ENCODE measurements at places on chromosomes 6 and 20.

GRCh38 chr20:2900845-2901592, 27.7 kb downstream of the PTPRA start:
- DNase-seq, result no peak

- no peak for DNase-seq
These were observed 27.8 kb downstream of the CLIC5 start for GRCh38 chr6:45987856-45988255.

- no peak for DNase-seq
These were observed 1.4 kb upstream of the BTN3A1 start for GRCh38 chr6:26400626-26401025.

DNA sequence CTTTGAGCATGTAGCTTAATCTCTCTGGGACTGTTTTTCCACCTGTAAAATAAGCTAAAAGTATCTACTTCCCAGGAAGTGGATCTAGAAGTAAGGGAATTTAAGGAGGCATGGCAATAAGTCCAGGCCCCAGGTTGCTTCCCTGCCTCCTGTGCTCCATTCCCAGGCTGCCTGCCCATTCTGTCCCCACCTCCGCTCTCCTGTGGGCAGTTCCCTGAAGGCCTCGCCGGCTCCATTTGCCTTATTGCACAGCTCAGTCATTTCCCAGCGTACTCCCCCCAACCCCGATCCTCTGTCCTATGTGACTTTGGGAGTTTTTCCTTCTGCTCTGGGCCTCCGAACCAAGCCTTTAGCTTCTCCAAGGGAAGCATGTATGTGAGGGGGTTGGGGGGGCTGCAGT, 4.6 kb downstream of the SLC29A1 start:
- no peak for DNase-seq

- no peak for DNase-seq
These were observed 51.2 kb downstream of the CHD6 start for GRCh38 chr20:41566896-41567527.

- DNase-seq, result no peak
These were observed 142.4 kb downstream of the FNDC1 start for GRCh38 chr6:159311618-159312017.

- DNase-seq, result no peak
These were observed 273.6 kb downstream of the PACRG start for GRCh38 chr6:163001330-163001729.

- no peak for DNase-seq
These were observed 363.3 kb downstream of the SMOC2 start for GRCh38 chr6:168804331-168804730.

GRCh38 chr20:44805335-44805978, 4.9 kb downstream of the RIMS4 start:
- no peak for DNase-seq

GRCh38 chr20:63316502-63316921, 23.5 kb downstream of the COL20A1 start:
- DNase-seq, result no peak

DNA sequence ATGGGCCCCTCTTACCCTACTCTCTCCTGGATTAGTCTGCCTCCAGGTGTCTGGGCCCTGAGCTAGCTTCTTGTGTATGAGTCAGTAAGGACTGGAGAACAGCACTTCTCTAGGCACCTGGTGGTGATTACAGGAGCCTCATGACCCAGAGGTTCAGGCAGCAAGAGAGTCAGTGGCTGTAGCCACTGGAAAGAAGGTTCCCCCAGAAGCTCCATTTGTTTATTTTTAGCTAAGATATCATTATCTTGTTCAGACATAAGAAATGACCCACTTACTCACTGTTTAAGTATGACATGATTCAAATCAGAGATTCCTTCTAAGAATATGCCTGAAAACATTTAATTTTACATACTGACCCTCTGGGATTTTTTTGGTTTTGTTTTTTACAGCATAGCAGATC, 23.6 kb upstream of the SLC4A11 start:
- no peak for DNase-seq

- DNase-seq, result no peak
These were observed 172.9 kb upstream of the CDYL start for GRCh38 chr6:4603291-4603690.

- DNase-seq, result no peak
These were observed 4.2 kb upstream of the TFAP2A start for GRCh38 chr6:10418862-10419748.

GRCh38 chr6:36235309-36235708, 34.6 kb upstream of the PNPLA1 start:
- no peak for DNase-seq

- DNase-seq, result no peak
These were observed 32.5 kb downstream of the HLA-DPB1 start for GRCh38 chr6:33108307-33108706.

- DNase-seq, result no peak
These were observed 5.6 kb upstream of the CHD6 start for GRCh38 chr20:41623625-41624375.

DNA sequence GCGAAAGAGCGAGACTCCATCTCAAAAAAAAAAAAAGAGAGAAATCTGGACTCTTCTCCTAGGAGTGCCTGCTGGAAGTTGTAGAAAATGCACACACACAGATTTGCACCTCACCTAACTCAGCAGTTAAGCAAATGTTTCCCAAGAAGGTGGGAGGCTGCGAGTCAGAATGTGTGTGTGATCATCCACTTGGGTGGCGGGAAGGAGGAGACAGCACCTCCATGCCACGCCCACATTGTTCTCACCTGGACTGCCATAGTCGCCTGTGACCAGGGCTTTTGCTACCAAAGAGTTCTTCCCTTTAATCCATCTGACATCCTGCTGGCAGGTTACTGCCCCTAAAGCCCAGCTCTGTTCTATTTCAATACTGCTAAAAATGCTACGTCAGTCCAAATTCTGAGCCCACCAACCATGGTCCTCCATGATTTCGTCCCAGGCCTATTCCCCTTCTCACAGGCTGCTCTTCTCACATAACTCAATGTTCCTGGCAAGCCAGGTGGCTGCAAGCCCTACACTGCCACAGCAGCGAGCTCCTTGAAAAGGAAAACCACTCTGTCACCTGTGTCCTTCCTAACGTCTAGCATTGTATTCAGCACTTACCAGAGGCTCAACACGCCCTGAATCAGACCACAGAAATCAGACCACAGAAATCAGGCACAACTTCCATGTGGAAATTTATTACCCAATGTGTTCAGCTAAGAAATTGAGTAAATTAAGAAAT, 77.5 kb downstream of the PSMG4 start:
- DNase-seq, result no peak

DNA sequence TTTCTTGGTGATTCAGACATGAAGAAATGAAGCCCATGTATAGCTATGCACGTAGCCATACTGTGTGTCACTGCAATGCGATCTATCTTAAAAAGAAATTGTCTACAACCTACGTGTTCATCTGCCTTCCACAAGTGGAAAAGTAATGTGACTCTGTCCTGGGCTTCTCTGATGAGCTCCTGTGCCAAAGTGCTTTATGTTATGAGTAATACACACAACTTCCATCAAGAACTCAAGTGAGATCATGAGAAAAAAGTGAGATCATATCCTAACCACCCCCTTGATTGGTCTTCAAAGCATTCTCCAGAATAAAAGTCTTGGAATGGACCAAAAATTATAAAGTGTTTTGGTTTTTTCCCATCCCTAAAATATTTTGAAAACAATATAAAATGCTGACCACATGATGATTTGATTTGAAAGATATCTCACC, 114.3 kb downstream of the DST start:
- no peak for DNase-seq

DNA sequence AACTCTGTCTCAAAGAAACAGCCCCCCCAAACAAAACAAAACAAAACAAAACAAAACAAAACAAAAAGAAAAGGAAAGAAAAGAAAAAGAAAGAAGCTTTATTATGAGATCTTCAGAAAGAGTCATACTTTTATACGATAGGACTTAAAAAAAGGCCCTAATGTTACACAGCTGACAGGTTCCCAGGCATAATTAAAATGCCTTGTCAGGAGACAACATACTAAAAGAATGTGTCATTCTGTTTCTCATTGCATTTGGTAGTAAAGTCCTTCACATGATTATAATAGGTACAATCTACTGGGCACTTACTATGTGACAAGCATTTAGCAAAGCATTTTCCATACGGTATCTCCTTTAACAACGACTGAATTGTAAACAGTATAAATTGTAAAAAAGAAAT, 36.4 kb upstream of the RPN2 start:
- DNase-seq, result no peak

DNA sequence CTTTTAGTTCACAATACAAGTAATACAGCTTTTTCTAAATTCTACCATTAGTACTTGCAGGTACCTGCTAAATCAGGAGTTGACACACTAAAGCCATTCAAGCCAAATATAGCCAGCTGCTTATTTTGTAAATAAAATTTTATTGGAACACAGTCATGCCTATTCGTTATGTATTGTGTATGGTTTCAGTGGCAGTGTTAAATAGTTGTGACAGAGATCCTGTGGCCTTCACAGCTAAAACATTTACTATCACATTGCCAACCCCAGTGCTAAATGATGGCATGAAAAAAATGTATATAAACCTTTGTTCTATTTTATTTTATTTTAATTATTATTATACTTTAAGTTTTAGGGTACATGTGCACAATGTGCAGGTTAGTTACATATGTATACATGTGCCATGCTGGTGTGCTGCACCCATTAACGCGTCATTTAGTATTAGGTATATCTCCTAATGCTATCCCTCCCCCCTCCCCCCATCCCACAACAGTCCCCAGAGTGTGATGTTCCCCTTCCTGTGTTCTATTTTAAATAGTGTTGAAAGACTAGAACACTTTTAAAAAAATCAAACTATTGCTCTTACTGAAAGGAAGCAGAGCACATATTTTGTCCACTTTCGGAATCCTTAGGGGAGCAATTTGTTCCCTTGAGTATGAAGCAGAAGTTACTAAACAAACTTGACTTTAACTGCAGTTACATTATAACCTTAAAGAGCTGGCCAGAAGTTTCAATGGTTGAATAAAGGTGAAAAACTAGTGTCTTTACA, 115.7 kb downstream of the PRIM2 start:
- no peak for DNase-seq

DNA sequence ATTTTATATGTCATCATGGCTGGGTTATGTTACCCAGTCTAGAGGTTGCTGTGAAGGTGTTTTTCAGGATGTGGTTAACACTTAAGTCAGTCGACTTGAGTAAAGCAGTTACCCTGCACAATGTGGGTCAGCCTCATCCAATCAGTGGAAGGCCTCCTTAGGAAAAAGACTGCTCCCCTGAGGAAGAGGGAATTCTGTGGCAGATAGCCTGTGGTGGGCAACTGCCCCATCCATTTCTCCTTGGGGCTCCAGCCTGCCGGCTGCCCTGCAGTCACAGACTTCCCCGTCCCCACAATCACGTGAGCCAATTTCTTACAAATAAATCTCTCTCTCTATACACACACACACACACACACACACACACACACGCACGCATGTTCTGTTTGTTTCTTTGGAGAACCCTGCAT, 34.5 kb upstream of the MPC1 start:
- DNase-seq, result no peak

DNA sequence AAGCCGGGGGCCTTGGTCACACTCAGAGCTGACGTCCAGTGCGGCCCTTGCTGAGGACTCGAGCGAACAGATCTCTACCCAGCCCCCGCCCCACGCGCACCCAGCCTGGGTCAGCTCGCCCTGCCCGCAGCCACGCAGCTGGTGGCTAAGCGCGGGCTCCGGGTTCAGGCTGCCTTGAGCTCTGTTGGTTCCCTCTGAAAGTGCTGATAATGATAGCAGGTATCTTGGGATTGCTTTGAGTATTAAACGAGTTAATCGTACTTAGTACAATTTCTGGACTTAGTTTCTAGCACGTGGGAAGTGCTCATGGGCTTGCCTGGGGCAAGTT, 88.1 kb upstream of the TGM3 start:
- no peak for DNase-seq

DNA sequence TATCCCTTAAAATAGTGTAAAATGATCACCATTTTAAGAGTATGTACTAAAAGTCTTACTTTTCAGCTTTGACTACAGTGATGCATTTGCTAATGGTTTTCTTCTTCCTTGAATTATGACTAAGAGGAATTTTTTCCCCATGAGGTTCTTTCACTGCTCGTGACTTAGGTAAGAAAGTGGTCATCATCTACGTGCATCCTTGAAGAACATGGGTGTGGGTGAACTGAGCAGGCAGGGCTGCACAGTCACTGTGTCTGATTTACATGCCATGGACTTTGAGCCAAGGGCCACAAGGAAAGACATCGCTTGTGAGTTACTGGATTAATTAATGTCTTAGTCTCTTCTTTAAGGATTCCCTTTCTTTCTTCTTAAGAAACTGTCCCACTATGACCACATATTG, 33.3 kb downstream of the NQO2 start:
- DNase-seq, result no peak

- no peak for DNase-seq
These were observed 5.7 kb downstream of the MAFB start for GRCh38 chr20:40683221-40683893.

DNA sequence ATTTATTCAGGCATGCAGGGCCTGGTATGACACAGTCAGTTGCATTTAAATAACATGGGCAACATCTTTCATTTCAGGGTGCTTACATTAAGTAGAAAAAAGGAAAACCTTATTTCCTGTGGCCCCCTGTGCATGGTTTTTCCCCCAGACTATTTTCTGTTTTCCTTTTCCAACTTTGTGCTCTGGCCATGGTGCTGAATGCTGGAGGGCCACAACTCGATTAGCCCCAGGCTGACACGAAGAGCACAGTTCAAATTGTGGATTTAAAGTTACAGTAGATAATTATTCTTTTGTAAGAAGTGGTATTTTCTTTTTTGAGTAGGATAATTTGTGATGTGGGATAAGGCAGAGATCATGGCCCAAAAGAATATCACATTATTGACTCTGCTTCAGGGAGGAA, 332.0 kb downstream of the HAO1 start:
- DNase-seq, result no peak

DNA sequence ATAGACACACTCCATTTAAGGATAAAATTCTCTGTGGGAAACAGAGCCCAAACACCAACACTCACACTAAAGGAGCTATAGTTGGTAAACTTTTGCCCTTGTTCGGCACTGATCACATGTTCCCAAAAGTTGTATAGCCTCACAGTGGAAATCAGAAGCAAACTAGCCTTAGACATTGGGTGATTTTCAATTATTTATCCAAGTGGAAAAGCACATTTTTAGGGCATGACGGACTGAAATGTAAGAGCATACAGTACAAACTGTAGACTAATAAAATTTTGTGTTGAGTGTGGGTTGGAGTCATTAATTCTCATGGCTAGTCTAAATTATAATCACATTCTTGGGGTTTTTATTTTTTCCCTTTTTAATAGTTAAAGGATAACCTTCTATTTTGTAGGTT, 202.4 kb downstream of the MOXD1 start:
- no peak for DNase-seq

Measured in hippocampal formation (tissue), 2 donors.